ENCODE measurements at places on chromosomes 5 and 9.
A peak's percentile ranks its signal among the peaks of the same experiment; 100 is the strongest.

GRCh38 chr9:100170556-100170955 is 71.5 kb downstream of the INVS start:
- no peak for DNase-seq

GRCh38 chr9:2493109-2493508 is 128.5 kb upstream of the VLDLR start:
- DNase-seq = no peak

GRCh38 chr9:128244837-128245231 is 31.0 kb downstream of the GOLGA2 start:
- DNase-seq = peak; percentile 88

- no peak for DNase-seq
Measured at GRCh38 chr9:372128-372527, 157.5 kb downstream of the DOCK8 start.
